ENCODE measurements at places on chromosomes 3 and 15.
A peak's percentile ranks its signal among the peaks of the same experiment; 100 is the strongest.

GRCh38 chr3:137420198-137420995, 343.7 kb upstream of the SOX14 start:
- no peak for DNase-seq

GRCh38 chr3:13452490-13453335, 27.4 kb upstream of the HDAC11 start:
- DNase-seq: peak; percentile 77

GRCh38 chr15:71231758-71232157, 116.5 kb downstream of the THSD4 start:
- DNase-seq: no peak

- DNase-seq: no peak
Observed at GRCh38 chr3:118088696-118089095, 946.0 kb downstream of the IGSF11 start.
